ENCODE measurements at places on chromosomes 7 and 10. TPM values are rescaled to one million over a fixed set of nuclear protein-coding genes. Genes with fewer than 3 reads are reported as not detected.

TMEM213 gene
- polyA plus RNA-seq: not detected

EEPD1 gene
- 16.6 TPM for polyA plus RNA-seq

SLC39A12 gene
- not detected for polyA plus RNA-seq

WDFY4 gene
- polyA plus RNA-seq: 0.54 TPM

MBL2 gene
- not detected for polyA plus RNA-seq

COL13A1 gene
- 1.3 TPM for polyA plus RNA-seq

EN2 gene
- polyA plus RNA-seq: 0.15 TPM

AMZ1 gene
- polyA plus RNA-seq: 0.45 TPM

KAZALD1 gene
- 0.46 TPM for polyA plus RNA-seq

AGAP9 gene
- 5.0 TPM for polyA plus RNA-seq

TRPV5 gene
- not detected for polyA plus RNA-seq

CDH23 gene
- polyA plus RNA-seq: 10.9 TPM

LIPA gene
- 27.5 TPM for polyA plus RNA-seq

SCRN1 gene
- 67.7 TPM for polyA plus RNA-seq

PIK3AP1 gene
- 2.5 TPM for polyA plus RNA-seq

DYNC1I1 gene
- 6.9 TPM for polyA plus RNA-seq

Measured in ovary (tissue), 10 donors.